ENCODE measurements at places on chromosomes 3 and 15. TPM values are rescaled to one million over a fixed set of nuclear protein-coding genes. Genes with fewer than 3 reads are reported as not detected.

CP gene
- total RNA-seq: 61.9 TPM

DOCK3 gene
- 0.57 TPM for total RNA-seq

CFAP100 gene
- total RNA-seq: not detected

MYL3 gene
- total RNA-seq: 9.8 TPM

NEIL1 gene
- total RNA-seq: 23.8 TPM

GOLGA6D gene
- total RNA-seq: not detected

SSR3 gene
- 103 TPM for total RNA-seq

HYAL1 gene
- total RNA-seq: 13.8 TPM

Data from subcutaneous adipose tissue (tissue), 4 donors.